ENCODE measurements at places on chromosomes 2 and 18.
A peak's percentile ranks its signal among the peaks of the same experiment; 100 is the strongest.

DNA sequence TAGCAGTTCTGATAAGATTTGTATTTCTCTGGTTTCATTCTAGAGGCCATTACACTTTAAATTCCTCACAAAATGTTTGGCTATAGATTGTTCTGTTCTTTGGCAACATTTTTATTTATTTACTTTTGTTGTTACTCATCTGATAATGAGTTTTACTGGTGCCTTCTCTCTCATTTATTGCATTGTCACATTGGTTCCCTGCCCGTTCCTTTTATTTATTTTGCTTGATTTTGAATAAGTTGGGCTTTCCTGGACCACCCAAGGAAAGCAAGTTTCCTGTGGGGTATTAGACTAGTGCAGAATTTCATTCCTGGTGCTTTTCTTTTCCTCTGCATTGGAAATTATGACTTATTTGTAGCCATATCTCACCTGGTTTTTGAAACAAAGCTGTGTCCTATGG, 232.0 kb downstream of the SOCS6 start:
- no peak for DNase-seq

DNA sequence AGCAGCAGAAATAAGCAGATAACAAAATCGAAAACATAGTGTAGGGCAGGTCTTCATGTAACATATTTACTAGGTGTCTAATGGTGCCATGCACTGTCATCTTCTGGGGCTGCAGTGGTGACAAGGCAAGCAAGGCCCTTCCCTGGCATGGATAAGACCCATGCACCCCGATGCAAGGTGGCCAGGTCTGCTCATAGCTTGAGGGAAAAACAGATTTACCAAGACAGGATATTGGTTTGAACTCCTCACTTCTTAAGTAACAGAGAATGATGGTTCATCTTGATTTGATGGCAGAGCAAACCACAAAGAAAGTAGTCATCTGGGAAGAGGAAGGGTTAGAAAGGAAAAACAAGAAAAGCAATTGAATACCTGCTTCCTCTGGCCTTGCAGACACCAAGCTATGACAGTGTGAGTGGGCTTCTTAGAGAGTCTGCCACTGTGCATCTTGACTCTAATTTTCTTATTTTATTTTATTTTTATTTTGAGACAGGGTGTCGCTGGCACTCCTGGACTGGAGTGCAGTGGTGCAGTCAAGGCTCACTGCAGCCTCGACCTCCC, 35.8 kb upstream of the EML6 start:
- DNase-seq: no peak

DNA sequence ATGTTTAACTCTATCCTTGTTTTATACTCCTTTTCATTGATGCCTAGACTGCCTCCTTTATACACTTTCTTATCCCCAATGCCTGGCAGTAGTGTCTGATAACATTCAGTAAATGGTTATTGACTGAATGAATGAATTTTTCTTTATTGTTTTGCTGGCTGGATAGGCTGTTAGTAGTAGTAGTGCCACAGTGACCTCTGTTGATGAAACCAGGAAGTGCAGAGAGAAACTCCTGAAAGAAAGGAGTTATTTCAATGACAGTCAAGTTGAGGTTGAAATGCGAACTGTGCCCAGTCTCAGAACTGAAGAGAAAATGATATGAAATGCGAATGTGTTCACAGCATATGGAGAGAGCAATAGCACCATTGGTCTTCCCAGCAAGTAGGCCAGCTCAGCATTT, 26.8 kb upstream of the SLC9A2 start:
- no peak for DNase-seq

GRCh38 chr2:7450833-7451190, 533.6 kb downstream of the RNF144A start:
- no peak for DNase-seq

- no peak for DNase-seq
Observed at GRCh38 chr18:25093141-25093540, 258.8 kb downstream of the ZNF521 start.

- no peak for DNase-seq
Observed at GRCh38 chr2:120390381-120391055, 44.6 kb downstream of the INHBB start.

- DNase-seq: no peak
Observed at GRCh38 chr2:161436411-161436810, 20.3 kb downstream of the TBR1 start.

DNA sequence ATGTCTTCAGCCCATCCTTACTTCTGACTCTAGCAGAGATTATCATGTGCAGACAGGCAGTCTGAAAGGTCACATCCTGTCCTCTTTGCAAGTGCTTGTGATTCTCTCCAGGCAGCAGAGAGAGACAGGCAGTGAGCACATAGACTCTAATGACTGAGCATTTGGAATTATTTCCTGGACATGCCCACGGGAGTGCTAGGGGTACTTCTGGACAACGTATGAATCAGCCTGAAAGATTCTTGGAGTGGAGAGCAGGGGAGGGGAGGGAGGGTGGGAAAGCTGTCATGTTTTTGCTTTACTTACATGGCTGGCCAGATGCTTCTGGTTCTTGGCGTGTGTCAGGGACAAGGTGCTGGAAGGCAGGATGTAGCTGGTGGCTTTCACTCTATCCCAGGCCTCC, 150.6 kb downstream of the RIF1 start:
- DNase-seq: no peak

- DNase-seq: no peak
Observed at GRCh38 chr2:120466704-120467054, 120.7 kb downstream of the INHBB start.

- DNase-seq: no peak
Observed at GRCh38 chr2:45394216-45394615, 216.9 kb downstream of the SRBD1 start.

- no peak for DNase-seq
Observed at GRCh38 chr2:143499061-143499460, 369.8 kb downstream of the ARHGAP15 start.

GRCh38 chr2:17470855-17471641, 47.2 kb downstream of the RAD51AP2 start:
- peak; percentile 9 for DNase-seq

GRCh38 chr18:2854875-2855274, 8.1 kb downstream of the EMILIN2 start:
- DNase-seq: no peak

DNA sequence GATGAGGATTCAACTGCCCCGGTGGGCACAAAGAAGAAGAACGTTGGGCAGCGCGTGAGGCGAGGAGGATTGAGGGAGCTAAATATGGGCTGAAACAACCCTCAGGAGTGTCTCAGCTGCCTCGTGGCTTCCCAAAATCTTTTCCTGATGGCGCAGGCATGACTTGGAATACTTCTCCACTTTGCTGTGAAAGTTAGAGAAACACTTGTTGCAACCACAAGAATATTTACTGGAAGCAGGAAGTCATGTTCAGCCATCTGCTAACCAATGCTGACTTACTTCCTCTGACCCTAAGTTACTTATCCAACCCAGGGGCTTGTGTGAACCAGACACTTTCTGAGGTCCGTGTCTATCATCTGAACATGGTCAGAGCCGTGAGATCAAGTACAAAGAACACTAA, 148.8 kb downstream of the ARL4C start:
- no peak for DNase-seq

- DNase-seq: no peak
Observed at GRCh38 chr2:127104166-127104660, 2.7 kb downstream of the BIN1 start.

Data from NCI-H526 treated with DMSO at 0.1 percent for 48 hours (cell line).